ENCODE measurements at places on chromosomes 6 and 20.
A peak's percentile ranks its signal among the peaks of the same experiment; 100 is the strongest.

DNA sequence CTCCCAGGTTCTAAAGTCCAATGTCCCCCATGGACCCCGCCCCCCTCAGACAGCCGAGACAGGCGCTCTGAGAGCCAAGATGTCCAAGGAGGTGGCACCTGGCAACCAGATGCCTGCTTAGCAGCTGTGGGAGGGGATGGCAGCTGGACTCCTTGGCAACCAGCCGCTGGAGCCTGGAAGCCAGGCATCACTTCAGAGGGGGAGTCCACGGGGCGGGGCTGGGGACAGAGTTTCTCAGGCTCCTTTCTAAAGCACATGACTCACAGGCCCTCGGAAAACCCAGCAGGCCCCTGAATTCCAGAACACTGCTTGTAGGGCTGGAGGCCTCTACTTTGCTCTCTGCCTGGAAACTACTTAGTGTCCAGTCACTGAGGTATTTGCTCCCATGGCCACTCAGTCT is 51.5 kb downstream of the PREX1 start:
- DNase-seq: no peak

DNA sequence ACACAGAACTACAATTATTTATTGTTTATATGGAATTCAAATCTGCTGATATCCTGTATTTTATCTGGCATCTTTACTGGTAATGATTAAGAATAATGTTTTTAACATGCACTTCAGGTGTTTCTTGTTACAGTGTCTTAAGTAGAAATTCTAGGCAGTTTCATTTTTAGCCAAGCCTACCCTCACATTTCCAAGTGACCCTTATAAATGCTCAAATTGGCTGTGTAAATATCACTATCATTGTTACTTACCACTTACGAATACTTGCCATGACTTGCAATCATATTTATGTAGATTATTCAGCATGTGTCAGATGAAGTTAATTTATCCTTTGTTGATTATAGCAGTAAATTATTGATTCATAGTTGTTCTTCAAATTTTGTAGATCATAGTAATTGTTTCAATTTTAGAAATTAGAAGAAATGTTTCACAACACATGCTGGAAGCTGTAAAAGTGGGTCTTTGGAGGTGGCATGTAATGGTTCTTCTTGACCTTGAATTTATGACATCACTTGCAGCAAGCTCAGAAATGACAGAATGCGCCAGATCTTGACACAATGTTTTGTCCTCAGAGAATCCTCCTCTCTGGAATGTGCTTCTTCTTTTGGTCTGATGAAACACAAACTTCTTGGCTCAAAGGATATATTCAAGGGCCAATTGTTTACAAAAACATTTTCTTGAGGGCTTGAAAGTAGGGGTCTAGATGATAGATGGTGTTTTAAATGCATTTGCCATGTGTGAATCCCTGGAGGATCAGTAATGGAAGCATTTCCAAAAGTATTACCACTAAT is 471.8 kb downstream of the COL12A1 start:
- no peak for DNase-seq

DNA sequence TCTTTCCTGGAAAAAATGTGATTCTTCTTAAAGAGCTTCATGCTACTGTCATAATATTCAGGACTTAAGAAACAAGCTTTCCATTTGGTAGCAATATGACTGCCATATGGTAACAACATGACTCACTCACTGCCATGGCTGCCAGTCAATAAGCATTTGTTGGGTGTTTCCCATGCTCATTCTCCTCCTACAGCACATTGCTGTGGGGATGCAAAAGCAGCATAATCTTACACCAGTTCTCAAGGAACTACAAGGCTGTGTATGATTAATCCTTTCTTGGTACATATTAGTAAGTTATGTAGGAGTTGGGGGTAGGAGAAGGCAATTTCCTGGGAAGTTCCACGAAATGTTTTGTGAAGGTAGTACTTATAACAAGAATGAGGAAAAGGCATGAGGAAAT is 76.7 kb downstream of the CEP162 start:
- no peak for DNase-seq

- no peak for DNase-seq
Measured at GRCh38 chr6:98380589-98380988, 453.8 kb upstream of the POU3F2 start.

DNA sequence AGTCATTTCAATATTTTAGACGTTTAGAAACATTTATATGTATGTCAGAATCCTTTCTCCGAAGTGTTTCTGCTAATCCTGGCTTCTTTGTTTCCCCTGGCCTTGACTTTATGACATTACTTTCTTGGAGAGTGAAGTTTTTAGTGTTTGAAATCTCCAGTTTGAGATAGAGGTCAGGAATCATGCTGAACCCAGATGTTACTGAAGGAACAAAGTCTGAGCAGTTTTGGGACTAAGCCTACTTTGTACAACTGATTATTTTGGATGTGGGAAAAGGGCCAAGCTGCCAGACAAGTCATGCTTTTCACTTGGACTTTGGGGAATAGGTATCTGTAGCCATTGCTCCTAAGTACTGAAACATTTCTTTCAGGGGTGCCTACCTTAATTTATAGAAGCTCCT is 2.3 kb downstream of the RNF144B start:
- no peak for DNase-seq

GRCh38 chr20:44601236-44601671 is 18.9 kb downstream of the PKIG start:
- no peak for DNase-seq

- no peak for DNase-seq
Measured at GRCh38 chr6:113068570-113068969, 721.4 kb downstream of the RFPL4B start.

GRCh38 chr6:24883618-24884017 is 52.1 kb downstream of the RIPOR2 start:
- no peak for DNase-seq

DNA sequence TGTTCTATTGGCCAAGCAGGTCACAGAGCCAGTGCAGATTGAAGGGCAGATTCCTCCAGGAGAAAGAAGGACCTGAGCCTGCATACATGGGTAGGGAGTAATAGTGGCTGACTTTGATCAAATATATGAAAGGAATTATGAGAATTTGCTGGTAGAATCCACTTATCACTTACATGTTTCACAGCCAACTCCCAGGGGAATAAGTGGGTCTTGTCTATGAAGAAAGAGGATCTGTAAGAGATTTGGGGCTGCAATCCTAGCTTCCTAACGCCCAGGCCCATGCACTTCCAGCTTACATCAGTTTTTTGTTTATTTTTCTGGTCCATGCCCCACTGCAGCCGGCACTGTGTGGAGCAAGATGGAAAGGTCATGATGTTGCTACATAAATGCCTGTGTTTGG is 107.9 kb upstream of the SYNDIG1 start:
- DNase-seq: no peak

GRCh38 chr20:47027042-47027441 is 132.4 kb downstream of the EYA2 start:
- no peak for DNase-seq

DNA sequence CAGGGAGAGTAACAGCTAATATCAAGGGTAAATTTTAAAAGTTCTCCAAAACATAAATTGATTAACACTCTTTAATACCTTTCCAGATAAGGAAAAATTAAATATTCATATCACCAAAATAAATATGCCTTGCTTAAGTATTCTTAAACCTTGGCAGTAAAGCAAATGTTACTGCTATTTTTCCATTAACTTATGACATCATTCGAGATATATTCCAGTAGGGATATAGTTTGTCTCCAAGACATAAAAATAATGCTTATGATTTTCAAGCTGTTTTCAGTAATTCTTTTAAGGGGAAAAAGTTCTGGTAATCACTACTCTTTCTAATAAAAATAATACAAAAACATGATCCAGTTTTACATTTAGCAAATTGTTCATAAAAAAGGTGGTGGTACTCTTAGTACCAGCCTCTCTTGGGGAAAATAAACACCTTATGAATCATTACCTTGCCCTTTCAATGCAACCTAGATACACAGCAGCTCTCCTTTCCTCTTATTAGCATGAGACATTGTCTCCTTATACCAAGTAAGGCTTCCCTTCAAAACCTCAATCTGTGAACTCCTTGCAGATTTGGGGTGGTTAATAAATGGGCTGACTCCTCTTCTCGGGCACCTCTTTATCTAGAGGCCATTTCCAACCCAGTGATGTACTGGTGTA is 31.5 kb upstream of the LTV1 start:
- no peak for DNase-seq

GRCh38 chr6:56238352-56238751 is 9.0 kb downstream of the COL21A1 start:
- no peak for DNase-seq

DNA sequence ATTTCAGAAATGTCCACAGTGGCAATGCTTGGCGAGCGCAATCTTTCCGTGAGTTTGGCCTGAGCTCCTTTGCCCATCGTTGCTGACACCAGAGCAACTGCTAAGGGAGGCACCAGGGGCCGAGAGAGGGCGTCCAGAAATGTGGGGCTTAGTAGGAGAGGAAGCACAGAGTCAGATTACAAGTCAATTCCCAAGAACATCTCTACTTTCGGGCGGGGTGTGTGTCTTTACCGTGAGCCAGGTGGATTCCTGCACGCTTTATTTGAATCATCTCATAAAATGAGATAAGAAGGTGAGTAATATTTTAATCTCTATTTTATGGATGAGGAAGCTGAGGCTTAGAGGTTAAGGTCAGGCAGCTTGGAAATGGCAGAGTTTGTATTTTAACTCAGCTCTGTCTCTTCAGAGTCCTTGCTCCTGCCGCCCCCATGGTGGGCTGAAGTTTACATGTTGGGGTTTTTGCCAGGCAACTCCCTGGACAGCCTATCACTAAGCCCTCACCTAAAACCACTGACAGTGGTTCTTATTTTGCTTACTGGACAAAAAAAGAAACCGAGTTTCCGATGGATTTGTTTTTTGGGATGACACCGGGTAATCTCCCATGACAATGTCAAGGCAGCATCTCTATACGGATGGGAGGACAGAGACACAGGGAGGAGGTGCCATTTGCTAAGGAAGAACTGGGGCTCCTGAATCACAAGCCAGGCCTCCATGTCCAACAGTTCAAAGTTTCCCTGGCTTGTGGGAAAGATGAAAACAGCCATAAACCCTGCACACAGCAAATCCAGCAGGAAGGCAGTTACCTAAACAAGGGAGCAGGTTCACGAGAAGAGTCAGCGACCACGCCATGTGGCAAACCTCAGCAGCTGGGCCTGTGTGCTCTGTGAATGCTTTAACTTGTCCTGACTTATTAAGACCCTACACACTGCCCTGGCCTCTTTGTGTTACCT is 112.6 kb upstream of the SLC24A3 start:
- DNase-seq: no peak

DNA sequence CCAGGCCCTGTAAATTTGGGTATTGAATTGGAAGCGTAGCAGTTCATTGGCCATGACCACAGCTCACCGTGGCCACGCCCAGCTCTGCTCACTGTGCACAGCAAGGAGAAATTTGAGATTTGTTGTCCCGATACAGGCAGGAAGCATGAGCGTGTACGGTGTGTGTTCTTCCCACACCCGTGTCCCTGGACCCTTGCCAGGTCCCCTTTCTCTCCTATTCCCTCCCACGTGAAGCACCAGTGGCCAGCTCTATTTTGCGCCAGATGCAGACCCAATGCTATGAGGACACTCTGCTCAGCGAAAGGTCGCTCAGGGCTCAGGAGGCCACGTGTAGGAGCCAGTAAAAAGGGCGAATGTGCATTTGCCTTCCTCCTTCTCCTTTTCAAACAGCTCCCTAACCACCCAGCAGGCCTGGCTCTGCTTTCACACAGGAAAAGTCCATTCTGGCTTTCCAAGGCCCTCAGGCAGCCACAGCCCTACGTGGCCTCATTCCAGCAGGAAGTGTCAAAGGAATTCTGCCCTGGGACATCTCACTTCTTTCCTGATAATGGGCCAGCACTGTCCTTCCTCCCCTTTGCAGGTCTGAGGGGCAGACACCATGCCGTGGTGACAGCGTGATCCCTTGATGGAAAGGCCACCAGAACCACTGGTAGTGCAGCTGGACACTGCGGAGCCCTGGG is 499.2 kb upstream of the CDH4 start:
- DNase-seq: no peak

DNA sequence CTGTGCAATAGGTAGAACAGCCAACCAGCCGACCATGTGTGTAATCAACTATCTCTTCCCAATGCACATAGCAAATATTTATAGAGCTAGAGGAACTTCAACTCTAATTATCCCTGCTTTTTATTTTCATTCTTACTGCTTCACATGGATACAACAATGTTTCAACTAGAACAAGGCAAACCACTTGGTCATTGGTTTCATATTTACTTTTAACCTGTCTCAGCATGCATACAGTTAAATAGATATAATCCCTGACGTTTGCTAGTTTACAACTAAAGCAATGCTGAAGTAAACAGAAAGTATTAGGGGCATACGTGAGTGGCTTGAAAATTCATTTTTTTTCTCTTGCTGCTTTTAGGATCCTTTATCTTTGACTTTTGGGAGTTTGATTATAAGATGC is 318.5 kb upstream of the MAP3K7 start:
- no peak for DNase-seq

GRCh38 chr6:31821301-31822035 is 6.1 kb upstream of the HSPA1B start:
- peak; percentile 58 for DNase-seq

GRCh38 chr20:3276680-3277015 is 37.7 kb upstream of the SLC4A11 start:
- peak; percentile 39 for DNase-seq

DNA sequence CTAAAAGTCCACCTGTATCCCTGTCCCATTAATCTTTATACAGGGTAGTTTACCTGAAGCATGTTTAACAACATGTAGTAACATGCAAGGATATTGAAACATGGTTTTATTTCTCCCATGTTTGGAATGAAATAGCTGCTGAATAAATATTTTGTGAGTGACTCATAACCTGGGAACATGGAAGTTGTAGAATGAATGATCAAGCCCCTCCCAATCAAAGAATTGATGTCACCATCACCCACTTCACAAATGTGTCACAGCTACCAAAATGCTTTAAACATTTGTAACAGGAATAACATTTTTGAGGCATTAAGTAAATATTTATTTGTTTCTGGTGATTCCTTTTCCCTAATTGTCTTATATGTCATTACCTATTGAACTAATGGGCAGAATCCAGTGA is 58.9 kb upstream of the TNFAIP3 start:
- DNase-seq: peak; percentile 28

DNA sequence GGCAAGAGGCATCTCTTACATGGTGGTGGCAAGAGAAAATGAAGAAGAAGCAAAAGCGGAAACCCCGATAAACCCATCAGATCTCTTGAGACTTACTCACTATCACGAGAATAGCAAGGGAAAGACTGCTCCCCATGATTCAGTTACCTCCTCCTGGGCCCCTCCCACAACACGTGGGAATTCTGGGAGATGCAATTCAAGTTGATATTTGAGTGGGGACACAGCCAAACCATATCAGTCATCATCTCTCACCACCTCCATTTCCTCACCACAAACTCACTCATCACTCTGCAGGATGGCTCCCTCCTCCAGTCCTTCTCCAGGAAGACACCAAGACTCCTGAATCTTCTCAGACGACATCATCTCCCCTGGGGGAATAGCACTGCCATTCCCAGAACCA is 25.8 kb upstream of the SLC16A10 start:
- no peak for DNase-seq

DNA sequence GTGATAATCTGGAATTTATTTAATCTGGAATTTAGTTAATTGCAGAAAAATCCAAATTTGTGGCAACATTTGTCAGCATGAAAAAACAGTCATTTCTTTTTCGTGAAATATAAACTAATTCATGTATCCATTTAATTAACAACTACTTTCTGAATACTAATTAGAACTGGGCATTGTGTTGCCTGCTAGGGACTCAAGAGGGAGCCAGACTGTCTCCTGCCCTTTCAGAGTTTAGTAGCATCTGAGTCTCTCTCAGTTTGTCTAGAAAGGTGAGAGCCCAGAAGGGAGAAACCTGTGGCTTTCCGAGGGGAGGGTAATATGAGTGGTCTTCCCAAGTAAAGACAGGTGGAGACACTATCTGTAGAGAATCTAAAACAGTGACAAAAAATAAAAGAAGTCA is 210.9 kb upstream of the HDDC2 start:
- DNase-seq: no peak

GRCh38 chr6:85429346-85429745 is 20.5 kb upstream of the NT5E start:
- no peak for DNase-seq
